ENCODE measurements at places on chromosomes 16 and 17.

GRCh38 chr17:78736526-78737079, 45.5 kb downstream of the CYTH1 start:
- DNase-seq: peak; percentile 51

- no peak for DNase-seq
Observed at GRCh38 chr17:72795941-72796340, 296.5 kb downstream of the SLC39A11 start.

GRCh38 chr16:19979638-19980037, 94.1 kb downstream of the GPR139 start:
- DNase-seq: no peak

DNA sequence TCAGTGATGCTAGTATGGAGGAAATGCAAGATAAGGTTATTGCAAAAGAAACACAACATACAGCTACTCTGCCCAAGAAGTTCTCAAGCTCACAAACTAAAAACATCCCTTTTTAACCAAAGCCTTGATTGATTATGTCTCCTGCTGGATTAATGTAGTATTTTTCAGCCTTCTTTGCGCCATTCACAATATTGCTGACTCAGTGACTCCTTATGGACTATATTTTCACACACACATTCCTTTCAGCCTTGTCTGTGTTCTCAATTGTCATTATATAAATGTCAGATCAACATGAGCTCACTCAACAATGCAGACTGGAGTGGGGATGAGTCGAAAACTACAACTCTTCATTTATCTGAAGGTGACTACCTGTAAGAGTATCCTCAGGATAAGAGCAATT, 579.3 kb upstream of the CDH8 start:
- no peak for DNase-seq

GRCh38 chr16:30557707-30557956, 542 bp downstream of the ZNF764 start:
- DNase-seq: no peak

DNA sequence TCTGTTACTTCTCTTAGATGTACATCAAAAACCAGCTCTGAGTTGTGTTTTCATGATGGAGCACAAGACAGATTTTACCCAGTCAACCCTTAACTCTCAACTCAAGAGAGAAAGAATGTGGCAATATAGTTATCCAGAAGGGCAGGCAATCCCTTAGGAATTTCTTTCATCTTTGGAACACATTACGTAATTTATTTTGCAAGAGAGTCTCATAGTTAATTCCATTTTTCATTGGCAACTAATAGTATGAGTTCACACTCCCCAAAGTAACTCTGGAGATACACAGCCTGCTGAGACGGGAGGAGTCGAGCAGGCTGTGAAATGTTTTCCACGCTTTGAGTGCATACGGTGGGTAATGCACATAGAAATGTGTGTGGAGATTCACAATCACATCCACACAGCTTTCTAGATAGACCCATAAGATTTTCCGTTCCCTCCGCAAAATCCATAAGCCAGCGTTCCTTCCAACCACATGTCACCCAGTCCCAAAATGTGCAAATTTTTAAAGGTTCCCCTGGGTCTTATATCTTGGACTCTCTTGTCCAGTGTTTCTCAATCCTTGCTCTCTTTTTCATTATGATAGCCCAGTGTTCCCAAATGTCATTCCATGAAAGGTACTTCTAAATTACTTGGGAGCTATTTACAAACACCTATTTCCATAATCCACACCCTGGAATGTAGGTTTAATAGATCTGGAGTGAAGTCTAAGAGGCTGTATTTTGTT, 8.4 kb upstream of the CDRT4 start:
- DNase-seq: no peak

DNA sequence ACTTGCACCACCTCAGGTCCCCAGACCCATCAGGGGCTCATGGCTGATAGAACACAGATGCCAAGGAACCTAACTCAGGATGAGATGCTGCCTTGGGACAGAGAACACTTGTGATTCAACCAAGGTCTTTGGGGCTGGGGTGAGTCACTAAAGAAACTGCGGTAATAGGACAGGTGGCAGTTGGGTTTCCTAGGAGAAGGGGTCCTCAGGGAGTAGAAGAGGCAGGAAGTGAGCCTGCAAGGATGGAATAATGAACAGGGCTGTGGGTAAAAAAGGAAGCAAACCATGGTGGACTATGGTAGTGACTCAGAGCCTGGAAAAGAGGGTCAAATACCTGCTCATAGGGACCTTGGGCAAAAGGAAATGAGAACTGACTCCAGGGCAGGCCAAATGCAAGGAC, 6.5 kb upstream of the PNPO start:
- DNase-seq: no peak

DNA sequence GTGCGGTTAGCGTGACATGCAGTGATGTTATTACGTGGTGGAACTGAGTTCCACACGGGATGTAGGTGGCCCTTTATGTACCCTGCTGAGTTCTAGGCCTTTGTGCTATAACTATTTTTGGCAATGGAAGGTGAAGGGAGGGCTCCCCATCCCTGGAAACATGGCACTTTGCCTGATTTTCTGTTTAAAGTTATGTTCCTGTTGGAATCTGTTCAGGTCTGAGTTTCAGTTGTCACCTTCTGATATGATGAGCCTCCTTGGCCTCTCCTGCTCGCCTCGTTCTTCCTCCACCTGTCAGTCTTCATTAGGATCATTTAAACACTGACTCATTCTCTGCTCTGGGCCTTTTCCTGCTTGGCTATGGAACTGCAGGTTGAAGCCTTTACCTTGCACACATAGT, 200.6 kb downstream of the FTO start:
- DNase-seq: no peak

GRCh38 chr16:19861811-19862327, 22.8 kb downstream of the GPRC5B start:
- DNase-seq: no peak

GRCh38 chr17:28018439-28019070, 23.9 kb upstream of the NLK start:
- no peak for DNase-seq

DNA sequence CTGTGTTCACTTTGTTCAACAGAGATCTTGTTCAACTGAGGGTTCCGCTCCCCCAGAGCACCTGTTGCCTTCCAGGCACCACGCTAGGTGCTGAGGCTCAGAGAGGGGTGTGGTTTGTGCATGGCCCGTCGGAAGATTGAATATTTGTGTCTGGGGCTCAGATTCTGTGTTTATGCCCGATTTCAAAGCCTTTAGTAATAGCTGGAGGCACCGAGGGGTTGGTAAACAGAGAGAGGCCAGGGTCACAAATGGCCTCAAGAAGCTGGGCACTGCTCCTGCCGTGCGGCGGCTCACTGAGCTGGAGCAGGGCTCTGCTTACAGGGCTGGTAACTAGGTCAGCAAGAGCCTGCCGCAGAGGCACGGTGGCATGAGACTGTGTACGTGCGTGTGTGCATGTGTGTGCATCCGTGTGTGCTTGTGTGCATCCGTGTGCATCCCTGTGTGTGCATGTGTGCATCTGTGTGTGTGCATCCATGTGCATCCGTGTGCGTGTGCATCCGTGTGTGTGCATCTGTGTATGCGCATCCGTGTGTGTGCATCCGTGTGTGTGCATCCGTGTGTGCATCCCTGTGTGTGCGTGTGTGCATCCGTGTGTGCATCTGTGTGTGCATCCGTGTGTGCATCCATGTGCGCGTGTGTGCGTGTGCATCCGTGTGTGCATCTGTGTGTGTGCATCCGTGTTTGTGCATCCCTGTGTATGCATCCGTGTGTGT, 5.4 kb downstream of the ITGAE start:
- no peak for DNase-seq

- peak; percentile 81 for DNase-seq
Observed at GRCh38 chr16:89115216-89115861, 21.7 kb downstream of the ACSF3 start.

DNA sequence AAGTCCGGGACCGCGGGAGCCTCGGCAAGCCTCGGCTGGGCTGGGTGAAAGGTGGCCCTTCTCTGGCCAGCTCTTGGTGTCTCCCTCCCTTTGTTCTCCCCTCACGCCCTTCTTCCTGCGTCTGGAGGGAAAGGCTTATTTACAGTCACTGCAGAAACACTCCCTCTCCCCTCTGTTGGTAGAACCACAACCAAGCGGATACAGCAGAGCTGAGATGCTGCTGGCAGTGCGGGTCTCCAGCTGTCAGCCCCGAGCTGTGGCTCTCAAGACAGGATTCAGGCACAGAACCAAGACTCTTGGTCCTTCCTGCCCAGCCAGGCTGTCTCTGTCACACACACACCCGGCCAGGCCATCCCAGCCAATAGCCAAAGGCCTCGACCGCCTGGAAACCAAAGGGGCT, 133.3 kb downstream of the ENGASE start:
- DNase-seq: no peak

GRCh38 chr17:41763327-41763726, 23.2 kb downstream of the JUP start:
- no peak for DNase-seq

GRCh38 chr16:369866-370436, 387 bp downstream of the MRPL28 start:
- no peak for DNase-seq

GRCh38 chr17:56929362-56929969, 15.6 kb upstream of the TRIM25 start:
- DNase-seq: no peak

DNA sequence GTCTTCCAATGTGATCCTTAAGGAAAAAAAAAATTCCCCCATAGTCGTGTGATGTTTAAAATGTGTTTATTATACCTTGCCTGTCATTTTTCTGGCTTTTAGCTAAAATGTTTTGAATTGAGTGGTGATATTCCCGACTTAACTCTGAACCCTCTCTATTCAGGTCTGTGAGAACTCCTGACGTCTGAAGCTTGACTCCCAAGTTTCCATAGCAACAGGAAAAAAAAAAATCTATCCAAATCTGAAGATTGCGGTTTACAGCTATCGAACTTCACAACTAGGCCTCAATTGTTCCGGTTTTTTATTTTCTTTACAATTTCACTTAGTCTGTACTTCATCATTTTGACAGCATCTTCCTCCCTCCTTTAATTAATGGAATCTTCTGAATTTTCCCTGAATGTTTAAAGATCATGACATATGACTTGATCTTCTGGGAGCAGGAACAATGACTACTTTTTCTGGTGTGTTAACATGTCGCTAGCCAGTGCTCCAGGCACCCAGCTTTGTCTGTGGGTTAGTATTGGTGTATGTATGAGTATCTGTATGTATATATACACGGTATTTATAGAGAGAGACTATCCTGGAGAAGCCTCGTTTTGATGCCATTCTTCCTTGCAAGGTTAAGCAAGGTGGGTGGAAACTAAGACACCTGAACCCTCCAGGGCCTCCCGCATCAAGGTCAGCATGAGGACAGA, 12.8 kb upstream of the HSBP1 start:
- no peak for DNase-seq

DNA sequence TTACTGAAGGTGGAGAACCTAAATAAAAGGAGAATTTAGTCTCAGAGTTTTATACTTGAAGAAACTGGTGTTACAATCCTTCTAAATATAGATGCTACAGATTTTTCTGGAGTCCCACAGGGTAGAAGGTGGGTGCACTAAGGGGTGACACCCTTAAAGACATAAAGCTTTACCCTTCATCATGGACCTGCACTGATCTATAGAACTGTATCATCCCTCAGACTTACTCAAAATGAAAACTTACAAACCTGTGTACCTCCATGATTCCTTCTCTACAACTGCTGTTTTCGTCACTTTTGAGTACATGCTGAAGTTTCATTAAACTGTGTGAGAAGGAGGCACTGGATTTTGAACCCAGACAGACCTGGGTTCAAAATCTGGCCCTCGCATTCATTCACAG, 169.5 kb upstream of the NOG start:
- DNase-seq: no peak

GRCh38 chr16:80680839-80681238, 123.6 kb downstream of the CDYL2 start:
- no peak for DNase-seq

DNA sequence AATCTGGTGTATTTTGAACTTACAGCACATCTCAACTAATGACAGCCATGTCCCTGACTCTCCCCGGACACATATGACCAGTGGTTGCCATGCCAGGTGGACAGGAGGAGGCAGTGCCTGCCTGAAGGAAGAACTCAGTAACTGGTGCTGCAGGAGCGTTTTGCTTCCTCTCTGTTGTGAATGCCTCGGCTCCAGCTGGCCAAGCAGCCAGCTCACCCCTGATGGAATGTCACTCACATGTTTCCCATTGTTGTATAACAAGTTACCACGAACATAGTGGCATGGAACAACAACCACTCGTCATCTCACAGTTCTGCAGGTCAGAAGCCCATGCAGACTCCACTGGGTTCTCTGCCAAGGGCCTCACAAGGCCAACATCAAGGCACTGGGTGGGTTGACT, 20.1 kb upstream of the IRF8 start:
- no peak for DNase-seq

GRCh38 chr16:62548095-62548494, 511.9 kb upstream of the CDH8 start:
- no peak for DNase-seq

- no peak for DNase-seq
Observed at GRCh38 chr16:64410306-64410705, 711.6 kb downstream of the CDH11 start.

Measured in activated T-cell treated with anti-CD3 and anti-CD28 coated beads for 48 hours (primary cell).